Thyroid gland (tissue), 4 donors: ENCODE measurements at places on chromosomes 1 and 21. TPM values are rescaled to one million over a fixed set of nuclear protein-coding genes. Genes with fewer than 3 reads are reported as not detected.

CHRM3 gene
- 9.6 TPM for total RNA-seq

TNNT2 gene
- total RNA-seq: not detected

KRTAP13-2 gene
- not detected for total RNA-seq

GRCh38 chr1:85940656-85941306, 215.8 kb downstream of the COL24A1 start:
- DNase-seq: no peak

- no peak for DNase-seq
Observed at GRCh38 chr1:215477632-215478031, 89.5 kb upstream of the KCTD3 start.

DNA sequence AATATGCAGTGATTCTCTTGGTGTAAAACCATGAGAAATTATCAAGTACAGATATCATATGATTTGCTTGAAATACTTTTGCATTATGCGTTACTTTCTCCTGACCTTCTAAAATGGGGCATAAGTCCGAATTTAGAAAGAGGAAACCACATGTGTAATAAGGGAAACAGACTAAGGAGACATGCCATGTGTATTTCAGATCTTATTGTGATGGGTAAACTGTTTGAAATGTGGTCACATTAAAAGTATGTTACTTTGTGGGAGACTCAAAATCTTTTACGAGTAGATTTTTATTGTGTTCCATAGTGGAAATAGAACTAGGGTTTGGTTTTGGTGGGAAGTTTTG, 173.0 kb downstream of the NFIA start:
- no peak for DNase-seq

DNA sequence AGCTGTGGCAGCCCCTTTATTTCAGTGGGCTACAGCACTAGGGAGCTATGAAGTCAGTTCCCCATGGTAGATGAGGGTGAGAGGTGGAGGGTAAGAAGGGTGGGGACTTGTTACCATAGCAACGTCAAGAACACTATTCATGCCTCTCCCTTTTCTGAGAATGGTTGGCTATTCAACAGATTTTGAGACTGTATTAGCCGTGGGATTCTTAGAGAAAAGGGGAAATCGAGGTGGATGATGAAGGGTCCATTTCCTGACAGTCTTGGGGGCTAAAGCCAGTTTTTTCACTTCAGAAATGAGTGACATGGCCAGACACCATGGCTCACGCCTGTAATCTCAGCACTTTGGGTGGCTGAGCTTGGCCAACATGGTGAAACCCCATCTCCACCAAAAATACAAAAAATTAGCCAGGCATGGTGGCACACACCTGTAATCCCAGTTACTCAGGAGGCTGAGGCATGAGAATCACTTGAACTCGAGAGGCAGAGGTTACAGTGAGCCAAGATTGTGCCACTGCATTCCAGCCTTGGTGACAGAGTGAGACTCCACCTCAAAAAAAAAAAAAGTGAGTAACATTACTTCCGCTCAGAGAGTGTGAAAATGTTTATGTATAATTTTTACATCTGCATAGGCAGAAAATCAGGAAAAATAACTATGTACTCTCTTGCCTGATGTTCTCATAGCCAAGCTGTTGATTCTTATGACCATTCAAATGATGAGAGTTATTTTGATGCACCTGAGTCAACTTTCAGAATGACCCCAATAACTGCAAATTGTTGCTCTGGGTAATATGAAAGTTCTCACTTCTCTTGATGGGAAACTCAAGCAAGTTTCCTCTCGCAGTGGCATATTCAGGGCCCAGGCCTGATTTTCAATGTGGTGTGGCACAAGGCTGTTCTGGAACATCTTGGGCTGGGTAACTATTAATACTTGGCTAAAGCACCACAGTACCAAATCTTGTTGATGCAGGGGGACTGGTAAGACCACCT, 23.2 kb upstream of the RGSL1 start:
- no peak for DNase-seq
